ENCODE measurements at places on chromosomes 5 and 9. TPM values are rescaled to one million over a fixed set of nuclear protein-coding genes. Genes with fewer than 3 reads are reported as not detected.

GRCh38 chr5:134149571-134150303, 27.0 kb downstream of the SKP1 start:
- DNase-seq = no peak

The RAD50 gene
- 30.2 TPM for total RNA-seq

The IFNA21 gene
- total RNA-seq = not detected

GRCh38 chr9:34589636-34590380, at the start of gene CNTFR:
TSS of gene CNTFR (minus strand) at chr9:34589724. CDS start at chr9:34568981, 20,743 bp downstream.
- DNase-seq = no peak

DNA sequence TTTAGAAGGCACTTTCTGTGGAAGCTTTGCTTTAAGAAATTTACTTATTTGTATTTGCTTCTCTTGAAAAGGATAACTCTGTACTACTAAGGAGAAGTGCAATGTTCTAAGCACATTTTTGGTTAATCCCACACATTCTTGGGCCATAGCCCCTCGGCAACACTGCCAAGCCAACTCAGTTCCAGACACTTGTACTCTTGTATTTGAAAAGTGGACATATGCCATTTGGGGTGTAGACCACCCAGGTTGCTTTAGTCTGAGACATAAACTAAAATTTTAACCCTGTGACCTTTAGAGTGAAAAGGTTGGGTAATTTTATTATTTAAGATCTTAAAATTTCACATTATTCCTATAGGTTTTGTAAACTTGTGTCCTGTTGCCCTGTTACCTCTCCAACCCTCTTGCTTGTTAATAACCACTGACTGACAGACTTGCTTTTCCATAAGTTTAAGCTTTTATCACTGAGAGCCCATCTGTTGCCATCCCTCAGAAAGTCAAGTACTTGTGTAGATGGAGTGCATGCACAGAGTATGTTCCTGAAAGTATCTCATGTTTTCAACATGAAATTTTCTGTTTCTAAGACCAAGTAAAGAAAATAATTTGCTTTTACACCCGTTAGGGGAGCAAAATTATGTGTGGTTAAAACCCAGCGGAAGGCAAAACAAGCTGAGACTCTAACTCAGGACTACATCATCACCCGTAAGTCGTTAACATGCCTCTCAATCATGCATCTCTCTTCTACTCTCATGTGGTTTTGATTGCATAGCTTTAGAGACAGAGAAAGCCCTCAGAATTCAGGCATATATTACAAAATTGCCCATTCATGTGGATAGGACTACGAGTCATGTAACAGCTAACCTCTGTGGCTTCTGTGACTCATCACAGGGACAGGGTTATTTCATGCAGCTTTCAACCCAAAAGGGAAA, 117.3 kb downstream of the GDNF start:
- DNase-seq = no peak

DNA sequence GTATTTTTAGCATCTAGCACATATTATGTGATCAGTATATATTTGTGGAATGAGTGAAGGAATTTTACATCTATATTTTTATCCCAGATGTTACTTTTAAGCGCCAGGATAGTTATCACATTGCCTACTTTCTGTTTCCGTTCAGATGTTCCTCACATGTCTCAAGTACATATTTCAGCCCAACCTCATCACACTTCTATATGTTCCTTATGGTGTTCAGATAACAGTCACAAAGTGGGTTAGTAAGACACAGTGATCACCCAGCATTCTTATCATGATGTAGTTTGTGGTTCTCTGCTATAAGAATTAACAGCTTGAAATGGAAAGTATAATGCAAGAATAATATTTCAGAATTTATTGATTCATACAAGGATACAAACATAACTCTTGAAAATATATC, 170.0 kb upstream of the RASA1 start:
- no peak for DNase-seq

DNA sequence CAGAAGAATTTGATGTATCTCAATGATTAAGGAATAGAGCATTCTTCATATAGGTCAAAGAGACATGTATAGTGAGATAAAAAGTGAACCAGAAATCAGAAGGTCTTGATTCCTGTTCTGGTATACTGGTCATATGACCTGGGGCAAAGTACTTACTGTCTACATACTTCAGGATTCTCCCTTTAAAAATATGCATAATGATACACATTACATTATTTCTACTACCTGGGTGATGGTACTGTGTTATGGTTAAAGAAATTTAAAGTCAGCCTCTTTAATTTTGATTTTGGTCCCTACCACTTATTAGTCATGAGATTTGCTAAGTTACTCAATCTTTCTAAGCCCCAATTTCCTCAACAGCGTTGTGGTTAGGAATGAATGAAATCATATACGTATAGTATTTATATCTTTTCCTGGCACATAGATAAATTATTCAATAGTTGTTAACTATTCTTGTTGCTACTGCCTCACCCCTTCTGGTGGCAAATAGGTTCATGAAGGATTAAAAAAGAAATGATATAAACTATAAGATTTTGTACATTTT, 984.1 kb downstream of the TLE4 start:
- no peak for DNase-seq

- DNase-seq = no peak
Measured at GRCh38 chr5:176407456-176408251, 8.7 kb downstream of the CLTB start.

The FAM151B gene
- total RNA-seq = 1.4 TPM

The ASS1 gene
- 36.6 TPM for total RNA-seq

The RALGPS1 gene
- 17.1 TPM for total RNA-seq

- DNase-seq = no peak
Measured at GRCh38 chr5:113081091-113081839, 104.7 kb downstream of the DCP2 start.

GRCh38 chr9:88691811-88692210, 156.8 kb downstream of the NXNL2 start:
- DNase-seq = no peak

- DNase-seq = no peak
Measured at GRCh38 chr9:108258640-108259039, 597.1 kb downstream of the ACTL7B start.

The GTF2H2 gene
- 5.2 TPM for total RNA-seq

GRCh38 chr5:2633992-2634391, 117.5 kb downstream of the IRX2 start:
- no peak for DNase-seq

The CRB2 gene
- not detected for total RNA-seq

- no peak for DNase-seq
Measured at GRCh38 chr5:145943674-145944121, 7.3 kb downstream of the SH3RF2 start.

DNA sequence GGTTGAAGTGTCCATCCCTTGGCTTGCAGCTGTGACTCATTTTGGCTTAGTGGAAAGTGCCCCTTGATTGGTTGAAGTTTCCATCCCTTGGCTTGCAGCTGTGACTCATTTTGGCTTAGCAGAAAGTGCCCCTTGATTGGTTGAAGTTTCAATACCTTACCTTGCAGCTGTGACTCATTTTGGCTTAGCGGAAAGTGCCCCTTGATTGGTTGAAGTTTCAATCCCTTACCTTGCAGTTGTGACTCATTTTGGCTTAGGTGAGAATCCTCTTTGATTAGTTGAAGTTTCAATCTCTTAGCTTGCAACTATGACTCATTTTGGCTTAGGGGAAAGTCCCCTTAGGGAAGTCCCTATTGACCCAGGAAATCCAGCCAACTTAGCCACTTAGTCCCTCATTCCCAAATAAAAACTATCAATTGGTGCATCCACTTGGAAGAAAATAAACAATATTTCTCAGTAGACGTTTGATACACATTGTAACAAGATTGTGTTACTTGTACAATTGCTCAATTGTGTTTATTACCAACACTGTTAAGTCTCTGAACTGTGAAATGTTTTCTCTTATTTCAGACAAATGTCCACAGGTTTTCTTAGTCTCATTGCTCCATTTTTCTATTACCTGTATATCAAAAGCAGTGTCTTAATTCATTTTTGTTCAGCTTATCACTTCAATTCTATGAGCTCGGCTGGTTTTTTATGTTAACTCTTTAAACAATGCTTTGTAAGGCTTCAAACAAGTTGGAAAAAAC, 2308.8 kb upstream of the ACO1 start:
- no peak for DNase-seq

- no peak for DNase-seq
Measured at GRCh38 chr5:57531333-57531732, 48.7 kb upstream of the ACTBL2 start.

- DNase-seq = no peak
Measured at GRCh38 chr5:97004423-97005060, 68.7 kb downstream of the LNPEP start.

DNA sequence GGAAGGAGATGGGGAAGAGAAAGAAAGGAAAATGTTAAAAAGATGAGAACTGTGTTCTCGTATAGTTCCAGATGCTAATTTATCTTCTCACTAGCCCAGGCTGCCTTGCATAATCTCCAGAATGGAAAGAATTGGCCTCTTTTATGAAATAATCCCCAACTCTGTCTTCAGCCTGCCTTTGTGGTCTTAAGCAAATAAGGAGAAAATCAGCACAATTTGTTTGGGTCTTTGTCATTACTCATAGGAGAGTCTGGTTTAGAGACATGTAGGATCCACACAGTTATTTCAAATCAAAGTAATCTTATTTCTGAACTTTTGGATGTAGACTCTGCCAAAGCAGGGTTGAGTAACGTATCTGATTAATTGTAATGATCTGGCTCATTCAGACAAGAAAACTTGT, 50.7 kb upstream of the CAMK4 start:
- no peak for DNase-seq

- DNase-seq = no peak
Measured at GRCh38 chr5:104412649-104413240, 850.2 kb upstream of the NUDT12 start.

GRCh38 chr9:38424918-38425317, 664 bp upstream of the IGFBPL1 start:
- DNase-seq = no peak

DNA sequence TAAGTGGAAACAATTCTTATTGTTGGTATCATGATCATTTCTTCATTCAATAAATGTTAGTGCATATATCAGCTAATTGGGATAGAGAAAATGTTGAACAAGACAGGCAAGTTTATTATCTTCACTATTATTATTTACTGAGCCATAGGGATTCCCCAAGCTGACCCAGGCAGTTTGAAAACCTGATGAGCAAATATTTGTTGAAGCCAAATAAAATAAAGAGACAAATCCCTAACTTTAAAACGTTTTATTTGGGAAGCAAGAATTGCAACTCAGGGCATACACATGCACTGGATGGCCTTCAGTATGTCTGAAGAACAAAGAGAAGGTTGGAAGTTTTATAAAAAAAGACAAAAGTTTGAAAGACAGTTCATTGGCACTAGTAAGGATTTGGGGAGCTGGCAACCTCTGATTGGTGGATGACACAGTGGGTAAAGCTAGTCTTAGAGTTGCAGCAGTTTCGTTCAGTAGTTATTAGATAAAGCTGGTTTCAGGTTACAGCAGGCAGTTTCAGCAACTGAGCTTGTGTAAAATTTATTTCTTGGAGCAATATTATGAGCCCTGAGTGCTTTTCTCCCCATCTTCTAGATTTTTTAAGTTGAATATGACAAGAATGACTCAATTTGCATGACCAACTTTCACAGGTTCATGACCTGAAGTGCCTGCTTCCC, 44.7 kb upstream of the PRLR start:
- DNase-seq = no peak

DNA sequence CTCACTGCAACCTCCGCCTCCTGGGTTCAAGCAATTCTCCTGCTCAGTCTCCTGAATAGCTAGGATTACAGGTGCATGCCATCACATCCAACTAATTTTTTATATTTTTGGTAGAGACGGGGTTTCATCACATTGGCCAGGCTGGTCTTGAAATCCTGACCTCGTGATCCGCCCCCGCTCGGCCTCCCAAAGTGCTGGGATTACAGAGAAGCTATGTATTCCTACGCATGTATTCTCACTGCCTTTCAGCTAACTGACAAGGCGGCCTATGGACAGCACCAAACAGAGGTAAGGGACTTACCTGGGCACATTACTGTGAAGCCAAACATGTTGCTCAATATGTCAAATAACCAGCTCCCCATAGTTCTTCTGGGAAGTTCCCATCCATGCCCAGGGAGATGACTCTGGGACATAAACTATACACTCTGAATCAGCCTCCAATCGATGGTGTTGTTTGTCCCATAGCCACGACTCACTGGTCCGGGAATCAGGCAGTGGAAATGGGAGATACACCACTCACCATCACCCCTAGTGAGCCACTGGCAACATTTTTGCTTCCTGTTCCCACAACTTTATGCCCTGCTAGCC, 114.6 kb downstream of the SYK start:
- DNase-seq = no peak

DNA sequence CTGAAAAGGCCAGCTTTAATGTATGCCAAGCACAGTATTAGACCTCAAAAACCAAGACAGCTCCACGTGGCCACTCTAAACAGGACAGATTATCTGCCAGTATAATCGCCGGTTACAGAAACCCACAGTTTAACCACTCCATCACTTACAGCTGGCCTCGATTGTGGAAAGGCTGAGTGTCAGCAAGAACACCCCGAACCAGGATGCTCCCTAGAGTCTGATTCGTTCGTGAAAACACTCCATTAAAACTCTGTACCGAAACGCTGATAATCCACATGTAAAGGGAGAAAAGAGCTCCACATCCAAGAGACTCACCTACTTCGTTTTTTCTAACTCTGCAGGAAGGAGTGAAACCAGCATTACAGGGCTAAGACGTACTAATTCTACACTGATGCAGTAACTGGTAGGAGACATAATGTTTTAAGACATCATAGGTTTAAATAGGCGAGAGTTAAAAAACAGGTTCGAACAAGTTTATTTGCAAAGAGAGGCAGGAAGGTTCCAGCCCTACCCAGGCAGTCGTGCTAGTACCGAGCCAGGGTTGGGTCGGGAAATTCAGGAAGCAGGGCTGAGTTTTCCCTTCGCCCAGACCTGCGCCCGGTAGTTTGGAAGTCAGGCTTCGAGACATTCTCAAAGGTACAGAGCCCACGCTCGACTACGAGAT, 949 bp downstream of the SERINC5 start:
- no peak for DNase-seq

The TEK gene
- 24.5 TPM for total RNA-seq

The PKD2L2 gene
- 1.1 TPM for total RNA-seq

The CAMK4 gene
- total RNA-seq = 0.61 TPM

- DNase-seq = peak; percentile 68
Measured at GRCh38 chr9:37753489-37754190, at the start of gene TRMT10B. TSS of gene TRMT10B (plus strand) at chr9:37753805. CDS start at chr9:37761932, 8,127 bp downstream.

The GOLM1 gene
- total RNA-seq = 7.8 TPM

The PLPP7 gene
- total RNA-seq = 97.5 TPM

GRCh38 chr9:115115117-115115880, 2.7 kb downstream of the TNC start:
- no peak for DNase-seq

- no peak for DNase-seq
Measured at GRCh38 chr5:165460911-165461310, 1955.5 kb downstream of the MAT2B start.

The PCDHA3 gene
- 0.13 TPM for total RNA-seq

The AHRR gene
- total RNA-seq = 0.07 TPM

GRCh38 chr5:153901449-153901848, 137.3 kb downstream of the FAM114A2 start:
- no peak for DNase-seq

Data from heart right ventricle (tissue), 16 donors.